ENCODE measurements at places on chromosomes 11 and 22.

- DNase-seq, result no peak
Measured at GRCh38 chr11:17388609-17389210, at the start of gene KCNJ11. Gene KCNJ11, minus strand, starts transcription at chr11:17388659. Its CDS starts 568 bp downstream, at chr11:17388091.

GRCh38 chr11:19980957-19981669 lies 179.2 kb downstream of the DBX1 start:
- DNase-seq, result no peak

DNA sequence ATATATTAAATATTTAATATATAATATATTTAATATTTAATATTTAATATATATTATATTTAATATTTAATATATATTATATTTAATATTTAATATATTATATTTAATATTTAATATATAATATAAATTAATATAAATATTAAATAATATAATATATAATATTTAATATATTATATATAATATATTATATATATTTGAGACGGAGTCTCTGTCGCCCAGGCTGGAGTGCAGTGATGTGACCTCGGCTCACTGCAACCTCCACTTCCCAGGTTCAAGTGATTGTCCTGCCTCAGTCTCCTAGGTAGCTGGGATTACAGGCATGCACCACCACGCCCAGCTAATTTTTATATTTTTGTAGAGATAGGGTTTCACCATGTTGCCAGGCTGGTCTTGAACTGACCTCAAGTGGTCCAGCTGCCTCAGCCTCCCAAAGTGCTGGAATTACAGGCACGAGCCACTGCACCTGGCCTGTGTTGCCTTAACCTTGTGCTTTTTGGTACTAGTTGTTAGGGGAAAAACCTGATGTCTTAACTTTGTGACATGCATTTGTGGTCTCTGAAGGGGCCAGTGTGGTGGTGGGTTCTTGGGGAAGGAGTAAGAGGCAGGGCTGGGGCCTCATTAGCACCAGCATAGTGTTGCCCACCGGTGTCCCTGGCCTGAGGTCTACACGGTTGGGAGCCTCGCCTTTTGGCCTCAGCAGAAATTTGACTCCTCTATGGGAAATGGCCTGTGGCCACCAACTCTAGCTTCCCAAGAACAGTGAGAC lies 16.6 kb downstream of the SEC14L3 start:
- no peak for DNase-seq

- DNase-seq, result no peak
Measured at GRCh38 chr11:3022300-3022967, 30.3 kb upstream of the NAP1L4 start.

GRCh38 chr22:35510481-35510934 lies 30.1 kb upstream of the RASD2 start:
- no peak for DNase-seq

DNA sequence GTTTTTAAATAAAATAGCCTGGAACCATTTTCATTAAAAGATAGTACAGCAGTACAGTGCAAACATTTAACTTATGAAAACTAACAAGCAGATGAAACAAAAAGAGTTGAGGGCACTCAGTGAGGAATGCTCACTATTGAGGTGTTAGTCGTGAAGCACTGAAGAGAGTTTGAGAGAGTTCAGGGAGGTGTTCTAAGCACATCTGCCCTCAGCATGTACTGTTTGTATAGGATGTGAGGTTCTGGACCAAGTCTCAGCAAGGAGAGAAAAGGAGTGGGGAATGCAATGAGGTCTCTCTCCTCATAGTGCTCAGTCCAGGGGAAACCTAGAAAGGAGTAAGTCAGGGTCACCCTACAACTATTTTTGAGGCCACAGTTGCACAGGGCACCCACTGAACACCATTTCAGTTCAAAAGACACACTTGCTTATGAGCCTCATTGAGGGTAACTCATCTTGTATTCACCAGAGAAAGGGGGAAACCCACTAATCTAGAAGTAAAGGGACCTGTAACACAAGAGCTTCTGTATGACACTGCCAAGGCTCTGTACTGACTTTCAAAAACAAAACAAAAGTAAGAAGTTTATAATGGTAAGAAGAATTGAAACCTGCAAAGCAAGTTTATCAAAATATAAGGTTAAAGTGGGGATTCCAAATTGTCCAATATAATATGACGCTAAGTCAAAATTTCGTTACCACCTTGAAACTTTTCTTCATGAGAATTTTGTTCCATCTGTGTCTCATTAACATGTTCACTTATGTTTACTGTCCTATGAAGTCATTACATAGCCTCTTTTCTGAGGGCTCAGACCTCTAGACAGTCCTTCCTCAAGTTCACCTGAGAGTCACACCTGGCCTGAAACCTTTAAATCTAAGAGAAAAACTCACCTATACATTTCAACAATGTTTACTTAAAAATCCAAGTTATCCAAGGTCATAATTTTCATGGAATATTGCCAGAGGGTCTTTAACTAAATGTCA lies 275.3 kb downstream of the ETS1 start:
- DNase-seq, result no peak

DNA sequence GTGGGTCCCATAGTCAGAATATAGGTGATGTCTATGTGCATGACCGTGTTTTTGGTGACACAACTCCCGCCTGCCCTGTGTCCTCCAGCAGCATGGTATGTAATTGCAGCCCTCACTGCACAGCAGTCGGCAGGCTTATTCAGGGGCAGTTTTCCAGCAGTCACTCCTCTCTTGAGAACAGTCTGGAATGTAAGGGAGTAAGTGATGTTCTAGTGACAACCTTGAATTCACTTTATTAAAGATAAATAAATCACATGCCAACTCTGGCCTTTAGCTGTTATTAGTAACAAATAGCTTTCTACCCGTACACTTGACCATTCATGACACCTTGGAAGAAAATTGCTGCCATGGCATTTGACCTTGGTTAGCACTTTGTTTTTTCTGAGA lies 27.9 kb downstream of the ZNRF3 start:
- no peak for DNase-seq

DNA sequence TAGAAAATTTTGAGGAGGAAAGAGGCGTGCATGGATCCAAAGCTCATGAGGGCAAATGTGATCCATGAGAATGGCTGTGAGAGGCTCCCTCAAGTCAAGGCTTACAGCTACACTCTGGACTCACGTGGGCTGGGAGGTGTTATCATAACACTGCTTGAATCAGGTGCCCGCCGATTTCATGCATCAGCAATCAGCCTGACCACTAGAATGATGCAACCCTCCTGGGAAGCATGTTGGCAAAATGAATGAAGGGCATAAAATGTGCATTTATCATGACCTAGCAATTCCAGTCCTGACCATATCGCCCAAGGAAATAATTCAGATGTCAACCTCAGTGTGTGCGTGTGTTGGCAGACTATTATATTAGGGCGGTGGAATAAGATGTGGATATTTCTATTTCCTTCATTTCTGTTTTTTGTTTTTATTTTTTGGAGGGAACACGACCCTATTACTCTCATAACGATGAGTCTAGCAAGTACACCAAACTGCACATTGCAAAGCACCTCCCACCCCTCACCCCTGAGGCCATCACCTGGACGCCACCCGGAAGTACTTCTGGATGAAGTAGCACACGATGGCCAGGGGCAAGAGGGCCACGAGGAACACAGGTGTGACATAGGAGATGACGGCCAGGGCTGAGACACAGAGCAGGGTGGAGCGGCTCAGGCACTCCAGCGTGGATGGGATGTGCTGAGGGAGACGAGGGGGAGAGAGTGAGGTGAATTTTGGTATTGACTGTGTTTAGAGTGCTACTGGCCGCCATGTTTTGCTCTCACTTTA lies 15.7 kb upstream of the KCNJ11 start:
- DNase-seq, result no peak

- DNase-seq, result no peak
Measured at GRCh38 chr11:95291946-95292345, 60.9 kb upstream of the SESN3 start.

DNA sequence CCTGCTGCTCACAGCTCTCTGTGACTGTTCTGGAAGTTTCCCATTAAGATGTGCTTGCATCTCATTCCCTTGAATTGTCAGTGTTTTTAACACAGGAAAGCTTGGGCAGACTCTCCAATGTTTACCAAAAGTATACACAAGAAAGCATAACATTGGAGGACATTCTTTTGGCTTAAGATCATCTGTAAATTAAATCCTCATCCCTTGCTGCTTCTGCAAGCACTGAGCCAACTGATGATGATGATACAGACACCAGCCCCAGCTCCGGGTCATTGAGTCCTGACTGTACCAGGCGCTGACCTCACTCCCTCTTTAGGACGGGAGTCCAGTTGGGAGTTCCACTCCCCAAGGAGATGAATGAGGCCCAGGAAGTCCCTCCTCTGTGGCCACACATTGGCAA lies 23.8 kb downstream of the CD82 start:
- DNase-seq, result no peak

DNA sequence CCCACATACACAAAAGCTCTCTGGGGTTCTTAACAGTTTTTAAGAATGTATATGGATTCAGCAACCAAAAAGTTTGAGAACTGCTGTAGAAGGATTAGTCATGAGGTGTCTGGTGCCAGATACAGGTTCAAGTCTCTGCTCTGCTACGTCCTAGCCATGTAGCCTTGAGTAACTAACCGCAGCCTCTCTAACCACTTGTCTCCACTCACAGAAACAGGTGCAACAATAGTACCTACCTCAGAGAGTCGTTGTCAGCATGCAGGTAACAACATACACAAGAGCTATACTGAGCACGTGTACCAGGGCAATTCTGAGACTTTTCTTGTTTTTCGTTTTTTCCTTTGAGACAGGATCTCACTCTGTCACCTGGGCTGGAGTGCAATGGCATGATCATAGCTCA lies 26.9 kb downstream of the CBX7 start:
- DNase-seq, result no peak

- DNase-seq, result no peak
Measured at GRCh38 chr11:17915500-17916143, 97.2 kb downstream of the SERGEF start.

DNA sequence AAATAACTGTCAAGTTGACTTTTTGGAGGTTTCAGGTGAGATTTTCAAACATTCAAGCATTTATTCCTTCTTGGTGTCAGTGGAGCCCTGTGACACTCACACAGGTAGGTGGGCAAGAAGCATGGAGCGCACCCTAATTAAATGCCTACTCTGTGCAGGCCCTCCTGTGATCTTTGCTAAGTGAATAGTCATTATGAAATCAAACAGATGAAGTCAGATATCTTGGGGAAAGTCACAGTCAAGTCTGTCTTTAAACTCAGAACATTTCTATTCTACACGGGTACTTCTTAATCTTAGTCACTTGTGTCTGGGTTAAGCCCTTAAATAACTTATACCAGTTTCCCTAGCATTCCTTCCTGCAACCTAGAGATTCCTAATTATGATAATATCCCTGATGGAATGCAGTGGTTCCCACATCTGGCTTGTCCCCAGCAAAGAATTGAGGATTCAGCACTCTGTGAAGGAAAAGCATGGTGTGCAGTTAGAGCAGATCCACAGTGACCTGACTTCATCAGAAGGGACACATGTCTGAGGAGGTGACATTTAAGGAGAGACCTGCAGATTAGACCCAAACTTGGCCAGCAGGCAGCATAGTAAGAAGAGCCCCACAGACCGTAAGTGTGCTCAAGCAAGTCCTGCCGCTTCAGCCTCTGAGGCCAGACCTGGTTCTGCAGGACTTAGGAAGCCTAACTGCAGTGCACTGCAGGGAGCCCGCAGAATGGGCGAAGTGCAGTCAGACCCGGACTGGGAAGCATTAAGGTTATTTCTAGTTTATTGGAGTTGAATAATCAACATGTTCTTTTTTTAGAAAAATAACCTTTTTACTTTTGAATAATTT lies 85.3 kb upstream of the GAL start:
- no peak for DNase-seq

GRCh38 chr11:44740967-44741366 lies 14.2 kb downstream of the TSPAN18 start:
- no peak for DNase-seq

- no peak for DNase-seq
Measured at GRCh38 chr11:116078101-116078591, 573.9 kb upstream of the CADM1 start.

DNA sequence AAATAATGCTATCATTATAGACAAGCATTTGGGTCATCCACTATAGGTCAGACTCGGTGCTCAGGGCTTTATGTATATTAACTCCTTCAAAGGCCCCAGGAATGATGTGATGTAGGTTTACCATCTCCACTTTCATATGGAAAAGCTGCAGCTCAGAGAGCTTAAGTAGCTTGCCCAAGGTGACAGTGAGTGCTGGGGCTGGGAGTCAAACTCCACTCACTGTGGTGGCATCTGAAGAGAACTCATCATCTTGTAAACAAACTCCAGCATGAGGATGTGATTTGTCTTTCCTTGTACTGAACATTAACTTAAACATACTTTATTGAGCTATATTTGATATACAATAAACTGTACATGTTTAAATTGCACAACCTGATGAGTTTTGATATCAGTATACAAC lies 25.4 kb downstream of the TENM4 start:
- no peak for DNase-seq

DNA sequence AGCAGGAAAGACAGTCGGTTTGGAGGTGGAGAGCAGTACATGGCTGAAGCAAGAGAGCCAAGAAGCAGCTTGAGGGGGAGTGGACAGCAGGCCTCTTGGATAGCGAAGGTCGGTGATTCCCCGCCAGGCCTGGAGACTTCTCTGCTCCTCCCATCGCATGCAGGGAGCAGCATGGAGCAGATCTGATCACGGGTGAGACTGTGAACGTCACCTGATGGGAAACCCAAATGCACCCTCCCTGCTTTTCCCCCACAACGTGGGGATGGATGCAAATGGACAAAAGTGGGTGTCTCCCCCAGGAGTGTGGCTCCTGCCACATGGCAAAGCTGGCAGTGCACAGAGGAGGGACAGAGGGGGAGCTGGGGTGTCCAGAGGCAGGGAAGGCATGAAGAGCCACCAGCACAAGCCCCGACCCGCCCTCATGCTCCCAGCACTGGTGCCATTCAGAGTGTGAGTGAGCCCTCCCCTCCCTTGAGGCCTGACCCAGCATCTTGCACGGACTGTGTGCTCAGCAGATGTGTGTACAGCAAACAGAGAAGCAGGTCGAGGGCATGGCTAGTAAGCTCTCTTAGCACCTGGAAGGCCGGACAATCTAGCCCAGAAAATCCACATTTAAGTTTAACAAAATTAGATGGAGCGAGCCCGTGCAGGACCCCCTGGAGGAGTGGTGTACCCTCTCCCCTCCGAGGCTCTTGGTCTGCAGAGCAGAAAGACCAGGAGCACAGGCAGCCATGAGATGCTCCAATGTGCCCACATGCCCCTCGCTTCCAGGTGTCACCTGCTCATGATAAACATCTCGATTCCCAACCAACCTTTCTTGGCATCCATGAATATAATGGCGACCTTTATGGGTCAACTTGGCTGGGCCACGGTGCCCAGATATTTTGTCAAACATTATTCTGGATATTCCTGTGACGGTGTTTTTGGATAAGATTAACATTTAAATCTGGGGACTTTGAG lies 661.7 kb downstream of the TBC1D22A start:
- DNase-seq, result no peak

DNA sequence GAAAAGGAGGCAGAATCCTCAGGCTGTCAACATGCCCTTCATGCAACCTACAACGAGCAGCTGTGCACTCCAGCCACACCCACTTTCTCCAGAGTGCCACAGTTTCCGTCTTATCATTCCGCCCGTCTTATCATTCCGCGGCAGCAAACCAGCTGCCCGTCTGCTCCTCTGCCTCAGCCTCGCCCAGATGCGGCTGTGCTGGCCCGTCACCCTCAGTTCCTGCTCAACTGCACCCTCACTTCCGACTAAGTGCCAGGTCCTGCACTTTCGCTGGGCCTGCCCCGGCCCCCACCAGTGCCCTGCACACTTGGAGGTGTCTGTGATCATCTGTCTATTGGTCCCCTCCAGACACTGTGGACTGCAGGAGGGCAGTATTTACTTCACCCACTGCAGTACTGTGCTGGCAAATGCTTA lies 43.7 kb downstream of the MICAL3 start:
- DNase-seq, result no peak

- no peak for DNase-seq
Measured at GRCh38 chr11:93662175-93662570, 691 bp downstream of the CEP295 start.

- DNase-seq, result no peak
Measured at GRCh38 chr11:15286465-15286864, 171.7 kb downstream of the INSC start.

All from NCI-H2081 treated with DMSO at 0.1 percent for 48 hours (cell line).